Activated CD4-positive, alpha-beta T cell treated with anti-CD3 and anti-CD28 coated beads for 24 hours (primary cell): ENCODE measurements at places on chromosomes 3 and 15.

DNA sequence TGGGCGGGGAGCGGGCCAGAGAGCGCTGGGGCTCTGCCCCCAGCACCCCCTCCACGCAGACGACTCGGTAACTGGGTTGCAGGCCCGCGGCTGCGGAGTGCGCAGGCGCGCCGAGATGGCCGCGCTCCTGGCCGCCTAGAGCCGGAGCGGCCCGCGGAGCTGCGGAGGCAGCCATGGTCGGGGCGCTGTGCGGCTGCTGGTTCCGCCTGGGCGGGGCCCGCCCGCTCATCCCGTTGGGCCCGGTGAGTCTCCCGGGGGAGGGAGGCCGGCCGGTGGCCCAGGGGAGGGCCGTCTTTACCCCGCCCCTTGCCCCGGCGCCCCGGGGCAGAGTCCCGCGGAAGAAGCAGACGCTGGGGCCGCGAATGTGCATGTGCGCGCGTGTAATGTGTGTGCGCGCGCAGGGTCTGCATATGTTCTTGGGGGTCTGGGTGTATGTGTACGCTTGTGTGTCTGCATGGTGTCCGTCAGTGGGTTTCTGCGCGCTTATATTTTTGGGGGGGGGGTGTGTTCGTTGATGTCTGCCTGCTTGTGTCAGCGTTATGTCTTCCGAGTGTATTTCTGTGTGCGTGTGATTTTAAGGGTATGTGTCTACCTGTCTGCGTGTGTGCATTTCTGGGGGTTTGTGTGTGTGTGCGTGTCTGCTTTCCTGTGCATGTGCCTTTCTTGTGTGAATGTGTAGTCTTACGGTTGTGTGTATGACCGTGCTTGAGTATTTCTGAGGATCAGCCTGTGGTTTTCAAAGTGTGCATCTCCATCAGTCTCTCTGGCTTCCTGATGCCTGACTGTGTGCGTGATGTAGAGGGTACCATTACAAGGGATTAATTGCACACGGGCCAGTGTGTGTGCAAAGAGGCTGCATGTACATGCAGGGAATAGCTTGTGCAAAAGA, at the start of gene ABHD14A:
Gene ABHD14A, plus strand, starts transcription at position 102 of the 889 bp plus-strand sequence. Its CDS starts 72 bp downstream, at position 174.
- no peak for DNase-seq

- DNase-seq, result no peak
Observed at GRCh38 chr3:155972885-155973584, 102.6 kb downstream of the GMPS start.

- DNase-seq, result no peak
Observed at GRCh38 chr3:29515451-29515850, 234.6 kb downstream of the RBMS3 start.

GRCh38 chr3:140834266-140835037, 107.2 kb upstream of the SLC25A36 start:
- no peak for DNase-seq

DNA sequence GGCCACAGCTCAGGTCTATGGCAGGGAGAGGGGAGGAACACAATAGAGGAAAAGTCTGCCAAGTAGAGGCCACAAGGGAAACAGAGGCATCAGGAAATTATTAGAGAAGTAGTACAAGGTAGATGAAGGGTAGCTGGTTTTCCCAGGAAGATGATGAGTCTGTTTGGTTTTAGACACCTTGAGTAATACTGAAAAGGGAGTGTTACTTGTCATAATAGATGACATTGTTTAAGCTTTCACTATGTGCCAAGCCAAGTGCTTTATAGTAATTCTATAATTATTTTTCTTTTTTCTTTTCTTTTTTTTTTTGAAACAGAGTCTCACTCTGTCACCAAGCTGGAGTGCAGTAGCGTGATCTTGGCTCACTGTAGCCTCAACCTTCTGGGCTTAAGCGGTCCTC, 13.7 kb downstream of the PXK start:
- DNase-seq, result no peak

GRCh38 chr3:141308588-141309218, 59.6 kb upstream of the ZBTB38 start:
- no peak for DNase-seq

- no peak for DNase-seq
Observed at GRCh38 chr15:99477791-99478471, 87.9 kb upstream of the MEF2A start.
